Glutamatergic neuron (in vitro differentiated cells): ENCODE measurements at places on chromosomes 6 and 20. TPM values are rescaled to one million over a fixed set of nuclear protein-coding genes. Genes with fewer than 3 reads are reported as not detected.

Gene TMC2
- total RNA-seq: not detected

Gene RFX6
- total RNA-seq: not detected

Gene HSPA1L
- total RNA-seq: 2.5 TPM

Gene PEX6
- 13.8 TPM for total RNA-seq

DNA sequence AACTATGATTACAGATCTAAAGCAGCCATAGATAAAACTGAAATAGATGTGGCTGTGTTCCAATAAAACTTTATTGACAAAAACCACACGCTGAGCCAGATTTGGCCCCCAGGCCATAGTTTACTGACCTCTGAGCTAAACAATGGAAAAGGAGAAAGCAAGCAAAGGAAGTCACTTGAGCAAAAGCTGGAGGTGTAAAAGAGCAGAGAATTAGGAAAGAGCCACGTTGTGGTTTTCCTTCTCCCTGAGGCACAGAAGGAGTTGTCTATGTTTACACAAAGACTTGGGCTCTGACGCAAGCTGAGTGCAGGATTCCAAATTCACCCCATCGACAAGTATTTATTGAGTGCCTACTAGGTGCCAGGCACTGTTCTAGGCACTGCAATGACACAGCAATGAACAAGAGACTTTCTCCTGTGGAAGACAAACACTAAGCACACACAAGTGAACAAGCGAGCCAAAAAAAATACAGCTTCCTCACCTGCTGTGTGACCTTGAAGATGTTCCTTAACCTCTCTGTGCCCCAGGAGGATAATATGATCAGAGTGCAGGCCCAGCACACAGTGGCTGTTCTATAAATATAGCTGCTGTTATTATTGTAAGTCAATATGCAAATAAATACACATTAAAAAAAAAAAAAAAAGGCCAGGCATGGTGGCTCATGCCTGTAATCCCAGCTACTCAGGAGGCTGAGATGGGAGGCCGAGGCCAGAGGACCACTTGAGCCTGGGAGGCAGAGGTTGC, 75.4 kb upstream of the PTPN1 start:
- no peak for DNase-seq
- peaks cover 2% of the 10 kb centered on the region for H3K27me3 ChIP-seq
- no peak overlapping the region for H3K4me3 ChIP-seq
- H3K27ac ChIP-seq: no peak overlapping the region
- H3K36me3 ChIP-seq: no peaks in the 10 kb centered on the region
- H3K4me1 ChIP-seq: no peaks in the 10 kb centered on the region

DNA sequence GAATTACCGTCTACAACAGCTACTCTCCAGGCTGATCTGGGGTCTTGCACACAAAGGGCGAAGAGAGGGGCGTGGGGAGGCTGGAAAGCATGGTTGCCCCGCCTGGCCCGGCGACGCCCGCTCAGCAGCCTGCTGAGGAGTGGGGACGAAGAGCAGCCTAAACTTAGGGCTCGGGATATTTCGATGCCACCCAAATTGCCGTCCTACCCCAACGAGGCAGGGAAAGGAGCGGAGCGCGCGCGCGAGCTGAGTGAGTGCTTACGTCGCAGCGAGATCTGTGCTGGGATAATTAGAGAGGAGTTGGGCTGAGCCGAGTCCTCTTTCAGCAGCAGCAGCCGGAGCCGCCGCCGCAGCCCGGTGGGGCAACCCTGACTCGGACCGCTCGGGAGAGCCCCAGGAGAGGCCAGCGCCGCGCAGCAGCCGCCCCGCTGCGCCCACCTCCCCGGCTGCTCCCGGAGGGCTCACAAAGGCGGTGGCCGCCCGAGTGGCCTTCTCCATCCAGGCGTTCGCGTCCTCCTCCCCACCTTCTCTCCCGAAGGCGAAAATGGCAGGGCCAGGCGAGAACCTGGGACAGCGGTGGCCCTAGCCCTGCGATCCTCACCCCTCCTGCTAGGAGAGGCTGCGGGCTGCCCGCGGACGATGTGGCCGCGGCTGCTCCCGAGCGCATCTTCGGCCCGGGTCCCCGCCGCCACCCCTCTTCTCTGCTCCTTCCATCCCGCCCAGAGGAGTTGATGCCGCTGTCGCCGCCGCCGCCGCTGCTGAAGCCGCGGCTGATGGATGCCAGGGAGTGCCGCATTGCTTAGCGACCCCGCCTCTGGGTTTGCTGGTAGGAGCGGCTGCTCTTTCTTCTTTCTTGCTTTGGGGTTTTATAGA, at the start of gene CLVS2:
TSS of gene CLVS2 (plus strand) at position 315 of the 873 bp plus-strand sequence. CDS start 1,543 bp downstream, outside the sequence.
- no peaks in the 10 kb centered on the region for H3K36me3 ChIP-seq
- peaks cover 11% of the 10 kb centered on the region for H3K27me3 ChIP-seq
- peaks cover 25% of the 10 kb centered on the region for H3K4me1 ChIP-seq
- H3K27ac ChIP-seq: peak within 1 kb of the TSS; percentile 96
- peak; percentile 71 for DNase-seq

DNA sequence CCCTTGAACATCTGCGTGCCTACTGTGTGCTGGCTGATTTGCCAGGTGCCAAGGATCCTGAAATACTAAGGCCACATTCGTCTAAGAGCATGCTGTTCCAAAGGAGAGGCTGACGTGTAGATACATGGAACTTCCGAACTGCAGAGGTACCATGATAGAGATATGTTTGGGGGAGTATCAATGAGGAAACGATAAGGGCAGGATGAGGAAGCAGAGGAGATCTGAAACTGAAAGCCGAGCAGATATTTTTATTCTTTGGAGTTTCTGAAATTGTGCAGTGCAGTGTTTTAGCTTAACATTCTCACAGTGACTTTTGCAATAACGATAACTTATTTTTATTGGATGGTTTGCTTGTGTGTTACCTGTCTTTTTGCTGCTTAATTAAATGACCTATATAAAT, 24.3 kb downstream of the BMP6 start:
- no peak overlapping the region for H3K4me3 ChIP-seq
- peaks cover 4% of the 10 kb centered on the region for H3K27me3 ChIP-seq
- H3K36me3 ChIP-seq: no peaks in the 10 kb centered on the region

- no peak overlapping the region for H3K27ac ChIP-seq
- H3K4me1 ChIP-seq: peaks cover 2% of the 10 kb centered on the region
- no peak for DNase-seq
These were observed 61.8 kb upstream of the ADGRF1 start for GRCh38 chr6:47103931-47104330.

- H3K4me3 ChIP-seq: no peak overlapping the region
- H3K27ac ChIP-seq: peak overlapping the region; percentile 14
- H3K4me1 ChIP-seq: peaks cover 41% of the 10 kb centered on the region
- H3K36me3 ChIP-seq: no peaks in the 10 kb centered on the region
These were observed 49.7 kb downstream of the SLC22A23 start for GRCh38 chr6:3406891-3407809.

DNA sequence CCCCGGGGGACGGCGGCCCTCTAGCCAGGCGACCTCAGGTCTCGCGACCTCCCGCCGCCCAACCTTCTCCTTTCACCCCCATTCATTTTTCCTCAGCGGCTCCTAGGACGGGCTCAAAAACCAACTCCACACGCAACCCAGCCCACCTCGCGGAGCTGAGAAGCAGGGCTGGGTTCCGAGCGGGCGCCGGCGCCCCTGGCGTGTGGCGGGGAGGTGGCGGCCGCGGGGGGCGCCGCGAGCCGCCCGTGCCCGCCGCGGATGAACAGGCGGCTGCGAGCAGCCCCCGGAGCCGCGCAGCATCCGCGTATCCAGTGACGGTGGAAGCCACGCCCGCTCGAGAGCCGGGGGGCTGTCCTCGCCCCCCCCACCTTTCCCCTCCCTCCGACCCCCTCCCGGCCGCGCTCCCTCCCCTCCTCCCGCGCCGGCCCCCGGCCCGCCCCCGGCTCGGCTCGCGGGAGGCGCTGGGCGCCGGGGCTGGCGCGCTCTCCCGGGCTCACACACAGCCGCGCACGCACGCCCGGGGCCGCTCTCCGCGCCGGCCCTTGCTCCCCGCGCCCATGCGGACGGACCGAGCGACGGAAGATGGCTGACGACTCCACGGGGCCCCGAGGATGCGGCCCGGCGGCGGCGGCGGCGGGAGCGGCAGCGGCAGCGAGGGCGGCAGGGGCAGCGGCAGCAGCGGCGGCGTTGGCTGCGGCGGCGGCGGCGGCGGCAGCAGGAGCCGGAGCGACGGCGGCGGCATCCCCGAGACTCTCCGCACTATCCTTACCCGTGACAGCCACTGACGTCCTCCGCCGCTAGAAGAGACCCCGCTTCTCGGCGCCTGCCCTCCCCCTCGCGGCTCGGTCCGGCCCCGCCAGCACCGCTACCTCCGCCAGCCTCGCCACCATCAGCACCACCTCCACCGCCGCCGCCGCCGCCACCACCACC, at the start of gene SOBP:
TSS of gene SOBP (plus strand) at position 482 of the 930 bp plus-strand sequence. CDS start 500 bp downstream, outside the sequence.
- no peaks in the 10 kb centered on the region for H3K36me3 ChIP-seq
- peaks cover 17% of the 10 kb centered on the region for H3K27me3 ChIP-seq
- DNase-seq: peak; percentile 83
- peak within 1 kb of the TSS; percentile 100 for H3K4me3 ChIP-seq
- peaks cover 14% of the 10 kb centered on the region for H3K4me1 ChIP-seq
